COR-L47 (cell line): ENCODE measurements at places on chromosomes 7 and 10.

DNA sequence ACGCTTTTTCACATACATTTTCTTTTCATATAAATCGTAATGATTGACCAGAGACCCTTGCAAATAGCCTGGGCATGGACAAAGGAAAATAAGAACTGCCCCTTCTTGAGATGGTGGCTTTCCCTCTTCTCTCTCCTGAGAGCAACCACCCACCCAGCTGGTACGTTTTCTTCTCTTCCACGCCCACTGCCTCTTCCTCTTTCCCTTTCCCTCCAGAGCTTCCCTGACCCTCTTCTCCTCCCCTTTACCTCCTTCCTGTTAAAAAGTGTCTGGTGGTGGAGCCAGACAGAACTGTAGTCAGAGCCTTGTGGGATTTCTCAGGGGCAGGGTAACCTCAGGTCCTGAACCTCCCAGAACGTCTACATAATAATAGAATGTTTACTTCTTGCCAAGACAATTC is 23.2 kb downstream of the GPR141 start:
- no peak for DNase-seq

DNA sequence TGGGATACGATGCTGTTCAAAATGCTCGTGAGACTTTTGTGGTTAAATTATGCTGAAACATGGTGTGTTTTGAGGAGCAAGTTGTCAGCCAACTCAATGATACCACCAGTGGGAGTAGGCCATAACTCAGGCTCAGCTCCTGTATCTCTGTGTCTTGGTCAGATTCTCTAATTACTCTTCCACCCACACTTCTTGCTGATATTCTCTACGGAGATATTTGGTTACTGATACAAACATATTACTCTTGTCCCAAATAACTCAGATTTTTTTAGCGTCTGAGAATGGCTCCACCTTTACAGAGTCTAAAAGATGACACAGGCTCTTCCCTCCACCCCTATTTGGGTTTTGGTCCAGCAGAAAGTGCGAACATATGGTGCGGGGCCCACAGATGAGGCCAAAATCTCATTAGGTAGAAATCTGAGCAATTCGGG is 168.9 kb downstream of the PKD1L1 start:
- DNase-seq = no peak

GRCh38 chr7:142412551-142413193 is 154.8 kb upstream of the PRSS58 start:
- peak; percentile 17 for DNase-seq

DNA sequence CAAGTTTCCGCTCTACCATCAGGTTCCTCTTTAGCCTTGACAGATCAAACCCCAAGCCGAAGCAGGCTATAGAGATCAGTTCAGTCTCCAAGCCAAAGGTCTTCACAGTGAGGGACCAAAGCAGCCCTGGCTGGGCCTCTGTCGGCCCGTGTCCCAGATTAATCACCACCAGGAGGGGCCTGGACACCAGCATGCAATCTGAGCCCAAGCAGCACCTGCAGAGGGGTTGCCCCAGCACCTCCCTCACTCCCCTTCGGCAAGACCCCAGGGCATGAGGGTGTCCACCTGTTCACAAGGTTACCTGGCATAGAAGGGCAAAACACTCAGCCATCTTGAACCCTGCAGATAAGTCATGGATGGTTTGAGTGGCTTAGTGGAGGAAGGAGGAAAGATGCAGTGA is 36.0 kb downstream of the FBXW4 start:
- no peak for DNase-seq

GRCh38 chr7:41911792-41912191 is 208.9 kb upstream of the INHBA start:
- no peak for DNase-seq

GRCh38 chr7:87220734-87221215 is 1.2 kb upstream of the TMEM243 start:
- no peak for DNase-seq

- DNase-seq = no peak
Measured at GRCh38 chr7:16498122-16498521, 28.5 kb upstream of the LRRC72 start.
